Activated T-cell treated with anti-CD3 and anti-CD28 coated beads, Interleukin-2, amount 50 U/mL, for 1 hour (primary cell): ENCODE measurements at places on chromosomes 1 and 21.
A peak's percentile ranks its signal among the peaks of the same experiment; 100 is the strongest.

- no peak for DNase-seq
These were observed 968.1 kb upstream of the ADGRL4 start for GRCh38 chr1:79974659-79975058.

DNA sequence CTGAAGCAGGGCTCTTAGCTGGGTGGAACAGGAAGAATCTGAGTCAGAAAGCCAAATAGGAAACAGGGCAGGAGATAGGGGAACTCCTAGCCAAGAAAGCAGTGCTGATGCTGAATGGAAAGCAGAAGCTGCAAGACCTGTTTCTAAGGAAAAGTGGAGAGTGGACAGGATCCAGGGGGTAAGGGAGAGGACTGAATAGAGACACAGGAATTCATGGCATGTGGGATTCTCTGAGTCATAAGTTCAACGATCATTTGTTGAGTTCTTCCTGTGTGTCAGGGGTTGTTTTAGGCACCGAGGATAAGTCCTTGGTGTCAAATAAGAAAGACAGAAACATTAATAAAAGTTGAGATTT lies 153.8 kb upstream of the FGGY start:
- DNase-seq = no peak

DNA sequence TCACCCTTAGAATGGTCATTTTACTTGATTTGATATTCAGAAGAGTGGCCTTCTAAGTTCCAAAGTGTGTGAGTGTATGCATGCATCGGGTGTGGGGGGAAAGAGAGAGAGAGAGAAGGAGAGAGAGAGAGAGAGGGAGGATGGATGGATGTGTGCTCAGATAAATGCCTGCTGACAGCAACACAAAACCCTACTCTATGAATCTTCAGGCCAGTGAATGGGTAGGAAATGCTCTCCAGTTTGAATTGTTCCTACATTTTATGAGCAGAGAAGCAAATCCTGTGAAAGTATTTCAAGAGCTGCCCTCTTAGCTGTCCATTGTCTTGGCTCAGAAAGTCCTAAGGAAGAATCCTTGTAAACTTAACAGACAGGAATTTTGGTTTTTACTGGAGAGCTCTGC lies 7.4 kb downstream of the JAM2 start:
- DNase-seq = no peak

- no peak for DNase-seq
These were observed 38.9 kb downstream of the EIF2D start for GRCh38 chr1:206573319-206573718.

DNA sequence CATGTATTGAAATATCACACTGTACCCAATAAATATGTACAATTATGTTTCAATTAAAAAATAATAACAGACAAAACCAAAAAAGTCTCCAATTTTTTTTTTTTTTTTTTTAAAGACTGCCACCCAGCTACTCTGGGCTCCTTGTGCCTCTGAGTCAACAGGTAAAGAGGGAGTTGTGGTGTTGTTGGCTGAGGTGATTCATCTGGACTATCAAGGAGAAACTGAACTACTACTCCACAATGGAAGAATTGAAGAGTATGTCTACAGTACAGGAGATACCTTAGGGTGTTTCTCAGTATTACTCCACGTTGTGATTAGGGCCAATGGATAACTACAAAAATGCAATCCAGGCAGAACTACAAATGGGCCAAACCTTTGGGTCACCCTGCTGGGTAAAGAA lies 67.9 kb downstream of the SCMH1 start:
- DNase-seq = no peak

- DNase-seq = no peak
These were observed 3.2 kb upstream of the IBA57 start for GRCh38 chr1:228162286-228163006.

DNA sequence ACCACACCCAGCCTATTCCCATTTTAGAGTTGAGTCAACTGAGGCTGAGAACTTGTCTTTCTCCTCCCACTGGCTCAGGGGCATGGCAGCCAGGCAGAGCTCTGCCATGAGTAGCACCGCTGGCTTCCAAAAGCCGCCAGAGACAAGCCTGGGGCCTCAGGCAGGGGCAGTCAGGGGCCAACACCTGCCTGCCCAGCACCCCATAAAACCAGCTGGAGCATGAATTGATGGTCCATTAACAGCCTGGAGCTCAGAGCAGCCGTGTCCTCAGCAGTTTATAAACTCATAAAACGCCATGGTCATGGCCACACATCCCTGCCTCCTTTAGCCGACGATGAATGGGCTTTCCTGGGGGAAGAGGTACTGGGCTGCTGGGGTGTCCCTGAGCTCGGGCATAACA lies 50.6 kb upstream of the PAX7 start:
- DNase-seq = no peak

GRCh38 chr1:106995970-106996369 lies 60.5 kb upstream of the PRMT6 start:
- no peak for DNase-seq

- no peak for DNase-seq
These were observed 65.2 kb upstream of the PRKACB start for GRCh38 chr1:84078842-84079202.

GRCh38 chr1:84301004-84301784 lies at the start of gene SAMD13:
TSS of gene SAMD13 (plus strand) at chr1:84301708. CDS start at chr1:84303235, 1,527 bp downstream.
- DNase-seq = peak; percentile 25

GRCh38 chr1:27552911-27553420 lies 51.0 kb downstream of the AHDC1 start:
- DNase-seq = no peak

GRCh38 chr1:93155335-93155734 lies 24.9 kb downstream of the TMED5 start:
- DNase-seq = no peak

GRCh38 chr1:160830321-160831153 lies 32.1 kb downstream of the CD244 start:
- DNase-seq = peak; percentile 77

- DNase-seq = no peak
These were observed 3.0 kb upstream of the DMRTA2 start for GRCh38 chr1:50426108-50426700.

- no peak for DNase-seq
These were observed 289.4 kb upstream of the DUSP10 start for GRCh38 chr1:222031318-222031717.

DNA sequence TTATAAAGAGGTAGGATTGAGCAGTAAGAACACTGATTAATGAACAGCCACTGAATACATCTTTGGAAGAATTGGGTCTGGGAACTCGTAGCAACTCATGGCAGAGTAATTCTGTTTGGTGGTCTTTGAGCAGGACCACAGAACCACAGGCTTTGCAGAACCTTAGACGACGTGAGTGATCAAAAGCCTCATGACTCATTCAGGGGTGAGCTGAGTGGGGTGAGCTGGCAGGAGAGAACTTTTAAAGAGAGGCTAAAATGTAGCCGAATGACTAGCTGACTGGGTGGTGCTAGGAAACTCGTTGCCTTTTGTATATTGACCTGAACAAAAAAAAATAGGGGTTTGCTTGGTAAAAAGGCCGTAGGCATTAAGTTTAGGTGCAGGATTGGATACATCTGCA lies 313.8 kb downstream of the TGFB2 start:
- no peak for DNase-seq

DNA sequence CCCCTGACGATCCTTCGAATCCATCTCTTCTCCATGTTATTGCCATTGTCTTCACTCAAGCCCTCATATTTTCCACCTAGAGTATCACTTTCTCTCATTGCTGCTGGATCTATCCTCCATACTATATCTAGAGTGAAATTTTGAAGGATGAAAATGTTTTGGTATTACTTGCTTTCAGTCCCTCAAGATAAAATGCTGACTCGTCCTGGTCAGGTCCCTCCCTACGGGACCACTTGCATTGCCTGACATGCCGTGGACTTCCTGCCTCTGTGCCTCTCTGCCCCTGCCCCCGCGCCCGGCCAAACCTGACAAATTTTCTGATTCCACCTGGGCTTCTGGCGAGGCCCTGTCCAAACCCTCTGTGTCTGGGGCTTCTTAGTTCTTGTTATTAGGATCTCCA lies 23.6 kb downstream of the SPATA46 start:
- no peak for DNase-seq

- DNase-seq = no peak
These were observed 72.8 kb upstream of the ATP5PO start for GRCh38 chr21:33988237-33989017.

- no peak for DNase-seq
These were observed 57.1 kb upstream of the KAZN start for GRCh38 chr1:14541348-14541747.

DNA sequence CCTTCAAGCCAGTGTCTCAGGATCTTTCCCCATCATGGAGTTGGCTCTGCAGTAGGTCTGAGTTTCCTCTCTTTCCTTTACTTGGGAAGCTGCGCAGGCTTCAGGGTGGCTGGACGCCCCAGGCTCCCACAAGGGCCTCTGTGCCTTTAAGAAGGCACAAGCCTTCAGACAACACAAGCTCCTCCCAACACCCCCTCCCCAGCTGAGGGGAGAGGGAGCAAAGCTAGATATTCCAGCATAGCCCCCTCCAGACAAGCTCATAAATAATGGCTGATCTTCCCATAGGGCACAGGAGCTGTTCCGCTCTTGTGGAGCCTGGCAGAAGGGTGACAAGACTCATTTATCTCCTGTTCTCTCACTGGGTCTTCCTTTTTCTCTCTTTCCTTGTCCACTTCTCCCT lies 27.9 kb upstream of the ATP2B4 start:
- DNase-seq = no peak

DNA sequence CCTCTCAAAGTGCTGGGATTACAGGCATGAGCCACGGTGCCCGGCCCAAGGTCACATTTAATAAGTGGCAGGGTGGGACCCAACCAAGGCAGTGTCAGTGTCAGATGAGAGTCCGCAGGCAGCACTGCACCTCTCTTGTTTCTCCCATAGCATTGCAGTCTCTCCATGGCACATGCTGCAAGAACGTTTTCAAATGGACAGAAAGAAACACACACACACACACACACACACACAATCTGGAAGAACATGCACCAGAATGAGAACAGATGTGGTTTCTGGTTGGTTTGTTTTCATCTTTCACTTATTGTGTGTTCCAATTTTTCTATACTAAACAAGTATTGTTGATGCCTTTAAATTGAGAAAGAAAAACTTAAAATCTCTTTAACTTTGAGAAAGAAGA lies 126.5 kb downstream of the SYF2 start:
- DNase-seq = no peak

GRCh38 chr1:209956116-209956515 lies 18.1 kb downstream of the SYT14 start:
- no peak for DNase-seq

DNA sequence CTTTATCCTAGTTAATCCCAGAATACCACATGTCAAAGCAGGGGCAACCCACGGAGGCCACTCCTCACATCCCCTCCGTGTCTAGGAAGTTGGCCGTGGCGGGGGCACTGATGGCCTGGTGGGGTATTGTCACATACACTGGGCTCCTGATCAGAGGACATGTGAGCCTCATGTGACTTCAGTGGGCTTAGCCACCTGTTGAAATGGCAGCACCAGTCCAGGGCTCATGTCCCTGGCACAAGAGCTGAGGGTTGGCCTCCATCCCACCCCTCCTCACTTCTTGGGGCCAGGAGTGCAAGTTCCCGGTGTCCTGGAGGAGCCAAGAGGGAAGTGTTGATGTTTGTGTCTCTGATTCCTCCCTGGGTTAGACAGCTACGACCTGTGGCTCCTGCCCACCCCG lies 313.4 kb downstream of the CAMTA1 start:
- no peak for DNase-seq

DNA sequence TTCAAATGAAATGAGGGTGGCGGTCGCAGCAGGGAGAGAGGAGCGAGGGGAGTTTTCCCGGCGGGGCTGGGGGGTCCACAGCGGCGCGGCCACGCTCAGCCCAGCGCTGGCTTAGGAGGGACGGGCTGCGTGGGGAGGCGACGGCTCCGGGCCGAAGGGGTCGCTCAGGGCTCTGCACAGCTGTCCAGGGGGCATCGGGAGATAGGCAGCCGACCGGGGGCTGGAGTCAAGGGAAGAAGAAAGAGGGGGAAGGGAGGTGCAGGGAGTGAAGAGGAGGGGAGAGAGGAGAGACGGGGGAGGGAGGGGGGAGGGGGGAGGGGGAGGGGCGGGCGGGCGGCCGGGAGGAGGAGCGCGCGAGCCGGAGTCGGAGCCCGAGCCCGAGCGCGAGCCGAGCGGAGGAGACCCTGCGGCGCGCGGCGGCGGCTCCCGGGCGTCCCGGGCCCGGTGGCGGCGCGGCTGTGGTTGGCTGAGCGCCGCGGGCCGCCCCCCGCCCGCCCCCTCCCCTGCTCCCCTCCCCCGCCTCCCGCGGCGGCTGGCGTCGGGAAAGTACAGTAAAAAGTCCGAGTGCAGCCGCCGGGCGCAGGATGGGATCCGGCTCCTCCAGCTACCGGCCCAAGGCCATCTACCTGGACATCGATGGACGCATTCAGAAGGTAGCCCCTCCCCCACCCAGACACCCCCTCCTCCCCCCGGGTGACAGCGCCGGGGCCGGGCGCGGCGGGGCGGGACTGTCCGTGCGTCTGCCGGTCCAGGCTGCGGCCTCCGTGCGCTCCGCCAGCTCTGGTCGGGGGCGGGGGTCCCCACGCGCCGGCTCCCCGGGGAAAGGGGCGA lies at the start of gene PDE9A:
Gene PDE9A, plus strand, starts transcription at position 391 of the 831 bp plus-strand sequence. Its CDS starts 194 bp downstream, at position 585.
- peak; percentile 45 for DNase-seq

DNA sequence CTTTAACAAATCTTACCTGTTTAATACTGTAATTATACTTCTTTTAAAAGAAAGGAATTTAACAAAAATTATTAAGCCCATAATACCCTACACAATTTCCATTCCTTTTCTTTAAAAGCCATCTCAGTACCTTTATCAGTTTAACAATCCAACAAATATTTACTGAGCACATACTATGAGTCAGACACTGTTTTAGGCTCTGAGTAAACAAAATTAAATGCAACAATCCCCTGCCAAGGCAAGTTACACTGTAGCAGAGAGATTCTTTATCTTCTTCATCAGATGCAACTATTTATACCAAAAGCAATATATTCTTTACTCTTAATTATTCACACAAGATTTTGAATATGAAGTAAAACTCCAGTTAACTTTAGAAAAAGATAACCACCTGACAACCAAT lies 12.0 kb downstream of the DENND1B start:
- DNase-seq = no peak

GRCh38 chr1:18819986-18820790 lies 39.3 kb downstream of the TAS1R2 start:
- DNase-seq = no peak

GRCh38 chr21:43364851-43365424 lies 62.0 kb downstream of the SIK1 start:
- DNase-seq = no peak

- DNase-seq = no peak
These were observed 701.8 kb upstream of the CXADR start for GRCh38 chr21:16811011-16811410.

DNA sequence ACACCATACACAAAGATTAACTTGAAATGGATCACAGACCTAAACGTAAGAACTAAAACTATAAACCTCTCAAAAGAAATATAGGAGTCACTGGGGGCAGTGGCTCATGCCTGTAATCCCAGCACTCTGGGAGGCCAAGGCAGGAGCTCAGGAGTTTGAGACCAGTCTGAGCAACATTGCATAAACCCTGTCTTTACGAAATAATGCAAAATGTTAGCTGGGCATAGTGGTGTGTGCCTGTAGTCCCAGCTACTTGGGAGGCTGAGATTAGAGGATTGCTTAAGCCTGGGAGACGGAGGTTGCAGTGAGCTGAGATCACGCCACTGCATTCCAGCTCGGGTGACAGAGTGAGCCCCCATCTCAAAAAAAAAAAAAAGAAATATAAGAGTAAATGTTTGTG lies 46.7 kb upstream of the SERBP1 start:
- no peak for DNase-seq
